Left hindlimb (tissue), 1 donor: ENCODE measurements at places on chromosomes 2 and 18.

DNA sequence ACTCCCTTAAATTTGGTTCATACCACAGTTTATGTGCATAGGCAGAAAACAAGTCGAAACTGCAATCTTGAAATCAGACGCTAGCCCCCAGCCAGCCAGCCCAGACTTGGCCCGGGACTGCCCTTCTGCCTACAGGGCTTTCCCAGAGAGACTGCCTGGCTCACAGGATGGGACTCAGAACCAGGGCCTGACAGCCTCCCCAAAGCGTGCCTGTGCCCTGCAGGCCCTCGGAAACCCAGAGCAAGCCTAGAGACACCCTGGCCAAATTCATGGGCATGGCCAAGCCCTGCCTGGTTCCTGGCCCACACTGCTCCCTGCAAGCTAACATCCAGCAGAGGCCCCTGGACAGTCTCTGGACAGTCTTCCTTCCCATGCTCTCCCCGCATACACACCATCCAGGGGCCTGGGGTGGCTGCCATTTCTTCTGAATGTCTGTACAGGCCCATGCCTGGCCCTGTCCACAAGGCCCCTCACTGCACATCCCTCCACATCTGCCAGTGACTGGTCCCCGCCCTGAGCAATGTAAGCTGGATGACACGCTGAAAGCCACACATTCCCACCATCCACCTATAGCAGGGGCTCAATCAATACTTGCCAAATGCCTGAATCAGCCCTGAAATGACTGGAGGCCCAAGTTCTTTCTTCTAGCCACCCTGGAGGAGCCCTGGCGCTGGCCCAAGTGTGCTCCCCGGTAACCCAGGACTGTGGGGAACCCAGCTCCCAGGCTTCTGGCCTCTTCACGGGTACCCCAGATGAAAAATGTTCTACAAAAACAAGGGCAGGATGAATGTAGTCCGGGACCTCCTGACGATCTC, 73.1 kb downstream of the HDAC4 start:
- no peak for DNase-seq

DNA sequence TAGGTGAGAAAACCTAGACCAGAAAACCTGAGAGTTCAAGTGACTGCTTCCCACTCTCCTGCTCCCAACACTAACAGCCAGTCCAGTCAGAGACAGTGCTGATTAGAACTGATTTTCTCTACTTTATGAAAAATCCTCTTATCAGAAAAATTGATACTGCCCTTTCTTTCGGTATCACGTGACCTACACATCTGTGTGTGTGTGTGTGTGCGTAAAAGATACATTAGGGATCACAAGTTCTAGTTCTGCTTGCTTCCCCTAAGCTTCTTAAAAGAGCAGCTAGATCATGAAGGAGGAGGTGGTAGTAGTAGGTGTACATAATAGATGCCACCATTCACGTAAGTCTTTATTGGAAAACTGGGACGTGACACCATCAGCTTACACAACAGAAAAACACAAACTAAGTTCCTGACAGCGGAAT, 1.5 kb downstream of the ARL5A start:
- no peak for DNase-seq

- DNase-seq: no peak
Observed at GRCh38 chr2:23100406-23100805, 284.6 kb upstream of the KLHL29 start.

DNA sequence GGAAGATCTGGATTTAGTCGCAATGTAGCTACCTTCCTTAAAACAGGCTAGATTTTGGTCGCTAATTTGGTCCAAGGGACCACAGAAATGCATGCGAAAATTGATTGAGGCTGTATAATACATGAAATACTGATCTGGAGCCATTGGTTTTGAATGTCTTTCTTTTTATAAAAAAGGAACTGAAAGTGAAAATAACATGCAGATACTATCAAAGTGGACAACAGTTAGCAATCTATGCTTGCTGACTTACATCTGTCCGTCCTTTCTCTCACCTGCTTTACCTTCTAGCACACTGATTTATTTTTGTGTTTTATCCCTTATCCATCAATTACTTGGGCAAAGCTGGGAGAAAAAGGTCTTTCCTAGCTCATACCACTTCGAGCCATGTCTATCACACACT, 1459.8 kb upstream of the ACVR2A start:
- DNase-seq: no peak

DNA sequence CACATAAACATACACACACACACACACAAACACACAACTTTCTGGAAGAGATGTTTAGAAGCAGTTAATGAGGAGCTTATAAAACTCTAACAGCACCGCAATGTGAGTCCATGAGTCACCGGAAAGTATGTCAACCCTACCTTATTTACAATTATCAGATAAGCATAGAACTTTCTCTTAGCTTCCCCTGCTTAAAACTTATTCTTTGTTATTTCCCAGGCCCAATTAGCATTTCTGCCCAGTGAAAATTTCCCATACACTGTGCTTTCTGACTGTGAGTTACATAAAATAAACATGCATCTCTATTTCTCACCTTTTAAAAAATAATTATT, 737.6 kb downstream of the LRP1B start:
- no peak for DNase-seq

DNA sequence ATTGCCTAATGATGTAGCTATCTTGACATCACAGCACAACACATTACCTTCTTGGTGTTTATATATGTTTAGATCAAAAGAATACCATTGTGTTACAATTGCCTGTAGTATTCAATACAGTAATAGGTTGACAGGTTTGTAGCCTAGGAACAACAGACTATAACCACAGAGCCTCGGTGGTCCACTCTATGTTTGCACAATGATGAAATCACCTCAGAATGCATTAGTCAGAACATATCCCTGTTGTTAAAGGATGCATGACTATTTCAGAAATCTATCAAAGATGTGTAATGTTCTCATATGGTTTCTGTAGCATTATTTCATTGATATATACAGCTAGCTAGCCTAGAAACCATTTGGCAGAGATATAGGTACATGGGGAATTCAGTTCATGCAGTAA, 8.9 kb downstream of the METTL5 start:
- no peak for DNase-seq

DNA sequence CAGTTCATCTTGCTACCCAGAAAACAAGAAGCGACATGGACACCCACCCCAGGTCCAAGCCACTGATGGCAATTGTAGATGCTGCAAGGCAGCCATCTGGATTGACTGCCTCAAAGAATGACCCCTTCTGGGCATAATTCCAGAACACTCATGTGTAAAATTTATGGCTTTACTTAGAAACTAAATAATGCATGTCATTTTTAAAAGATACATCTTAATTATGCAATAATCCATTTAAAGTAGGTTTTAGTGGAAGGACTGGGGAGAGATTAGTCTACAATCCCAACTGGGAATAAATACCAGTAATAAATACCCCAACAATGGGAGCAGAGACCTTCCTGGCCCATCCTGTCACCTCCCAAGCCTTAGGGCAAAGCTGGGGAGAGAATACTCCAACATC, 247.7 kb downstream of the SS18 start:
- no peak for DNase-seq

DNA sequence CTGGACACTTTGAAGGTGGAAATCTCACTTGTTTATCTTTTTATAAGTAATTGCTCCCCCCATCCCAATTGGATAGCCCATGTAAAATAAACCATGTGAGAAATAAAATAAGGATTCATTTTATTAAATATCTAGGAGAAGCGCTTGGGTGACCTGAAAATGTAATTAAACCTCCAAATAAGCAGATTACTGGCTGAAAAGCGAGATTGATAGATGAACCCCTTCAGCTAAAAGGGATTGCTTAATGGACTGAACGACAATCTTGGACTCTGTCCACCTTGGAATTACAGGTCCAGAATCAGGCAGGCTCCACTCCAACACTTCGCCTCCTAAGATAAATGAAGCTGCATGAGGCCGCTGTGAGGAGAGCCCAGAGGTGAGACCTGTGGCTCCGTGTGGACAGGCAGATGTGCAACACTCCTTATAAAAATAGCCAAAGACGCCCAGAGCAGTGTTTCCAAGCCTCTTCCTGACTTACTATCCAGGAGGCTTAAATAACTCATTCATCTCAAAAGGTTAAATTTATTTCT, 441.5 kb downstream of the MTX2 start:
- no peak for DNase-seq

DNA sequence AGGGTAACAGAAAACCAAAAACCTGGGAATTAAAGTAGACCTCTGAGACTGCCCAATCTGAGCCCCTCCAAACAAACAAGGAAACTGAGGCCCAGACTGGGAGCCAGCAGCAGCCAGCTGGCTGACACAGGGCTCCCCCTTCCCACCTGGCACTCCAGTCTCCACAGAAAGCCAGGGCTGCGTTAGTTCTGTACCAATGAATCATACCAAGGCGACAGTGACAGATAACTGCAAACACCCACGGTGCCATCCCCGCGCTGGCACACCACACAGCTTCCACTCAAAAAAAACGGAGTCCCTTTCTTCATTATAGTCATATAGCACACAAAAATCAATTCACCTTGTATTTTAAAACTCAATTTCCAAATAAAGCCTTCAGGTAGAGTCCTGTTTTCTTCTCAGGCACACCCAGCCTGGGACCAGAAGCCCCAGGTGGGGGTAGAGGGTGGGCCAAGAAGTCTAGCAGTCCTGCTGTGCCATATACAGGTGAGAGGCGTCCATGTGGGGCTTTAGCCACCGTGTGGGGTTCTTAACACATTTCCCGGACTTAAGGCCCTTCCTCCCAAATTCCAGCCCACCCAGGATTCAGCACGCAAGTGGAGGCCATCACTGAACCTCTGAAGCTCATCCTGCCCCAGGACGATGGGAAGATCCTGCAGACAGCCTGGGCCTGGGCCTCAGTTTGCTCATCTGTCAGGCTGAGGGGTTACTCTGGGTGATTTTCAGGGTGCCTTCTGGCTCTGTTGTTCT, 1.2 kb downstream of the PER2 start:
- DNase-seq: no peak

- DNase-seq: no peak
Observed at GRCh38 chr2:111148925-111149324, 28.2 kb downstream of the BCL2L11 start.

- no peak for DNase-seq
Observed at GRCh38 chr18:73124175-73124574, 256.4 kb upstream of the NETO1 start.

GRCh38 chr2:229852565-229852964, 69.2 kb downstream of the TRIP12 start:
- no peak for DNase-seq

GRCh38 chr2:71880846-71881610, 266.6 kb downstream of the CYP26B1 start:
- no peak for DNase-seq

DNA sequence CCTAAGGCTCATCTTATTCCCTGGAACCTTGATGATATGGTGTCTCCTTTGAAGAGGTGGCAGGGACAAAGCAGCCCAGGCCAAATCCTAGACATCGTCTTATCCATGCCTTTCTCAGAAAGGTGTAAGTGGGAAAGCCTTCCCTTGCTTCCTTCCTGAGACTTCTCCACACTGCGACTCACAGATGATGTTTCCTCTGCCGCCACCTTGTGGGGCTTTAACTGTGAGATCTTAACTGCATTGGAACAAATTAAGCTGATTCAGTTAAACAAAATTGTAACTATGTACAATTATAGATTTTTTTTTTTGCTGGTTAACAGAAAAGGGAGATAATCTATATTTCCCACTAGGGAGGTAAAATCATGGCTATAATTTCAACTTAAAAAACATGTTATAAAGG, 10.0 kb upstream of the GCA start:
- no peak for DNase-seq

DNA sequence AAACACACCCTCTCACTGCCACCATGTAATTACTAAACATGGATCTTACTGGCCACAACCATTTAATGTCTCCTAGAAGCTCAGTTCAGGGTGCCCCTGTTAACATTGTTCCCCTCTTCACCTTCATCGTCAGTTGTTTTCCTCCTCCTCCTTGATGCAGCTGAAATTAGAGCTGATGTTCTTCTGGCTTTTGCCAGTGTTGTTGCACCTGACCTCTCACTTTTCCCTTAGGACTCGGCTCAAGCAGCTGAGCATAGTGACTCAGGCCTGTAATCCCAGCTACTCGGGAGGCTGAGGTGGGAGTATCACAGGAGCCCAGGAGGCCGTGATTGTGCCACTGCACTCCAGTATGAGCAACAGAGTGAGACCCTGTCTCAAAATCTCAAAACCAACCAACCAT, 70.8 kb downstream of the ACSL3 start:
- no peak for DNase-seq

GRCh38 chr18:79883461-79884293, 67.8 kb downstream of the SLC66A2 start:
- DNase-seq: peak; percentile 8

- no peak for DNase-seq
Observed at GRCh38 chr2:186443851-186444250, 42.2 kb upstream of the ZC3H15 start.

DNA sequence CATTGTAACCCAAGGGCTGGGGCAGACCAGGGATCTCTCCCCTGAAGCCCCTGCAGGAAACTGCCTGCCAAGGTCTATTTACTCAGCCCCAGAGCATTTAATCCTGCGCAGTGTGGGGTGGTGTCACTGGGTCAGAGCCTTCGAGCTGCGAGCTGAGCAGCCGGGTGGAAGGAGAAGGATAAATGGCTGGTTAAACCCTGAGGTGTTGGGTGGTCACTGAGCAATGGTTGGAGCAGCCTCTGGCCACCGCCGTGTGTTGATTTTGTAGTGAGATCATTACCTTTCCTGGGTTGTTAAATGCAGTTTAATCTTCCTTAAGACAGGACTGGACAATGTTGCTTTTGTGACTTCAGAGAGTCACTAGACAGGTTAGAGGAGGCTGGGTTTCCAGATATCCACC, 98.1 kb downstream of the SETBP1 start:
- no peak for DNase-seq

- DNase-seq: no peak
Observed at GRCh38 chr2:100767224-100767653, 52.7 kb upstream of the NPAS2 start.

GRCh38 chr2:126645211-126645618, 10.7 kb upstream of the GYPC start:
- no peak for DNase-seq

GRCh38 chr2:16382451-16382850, 283.2 kb downstream of the CYRIA start:
- DNase-seq: no peak

DNA sequence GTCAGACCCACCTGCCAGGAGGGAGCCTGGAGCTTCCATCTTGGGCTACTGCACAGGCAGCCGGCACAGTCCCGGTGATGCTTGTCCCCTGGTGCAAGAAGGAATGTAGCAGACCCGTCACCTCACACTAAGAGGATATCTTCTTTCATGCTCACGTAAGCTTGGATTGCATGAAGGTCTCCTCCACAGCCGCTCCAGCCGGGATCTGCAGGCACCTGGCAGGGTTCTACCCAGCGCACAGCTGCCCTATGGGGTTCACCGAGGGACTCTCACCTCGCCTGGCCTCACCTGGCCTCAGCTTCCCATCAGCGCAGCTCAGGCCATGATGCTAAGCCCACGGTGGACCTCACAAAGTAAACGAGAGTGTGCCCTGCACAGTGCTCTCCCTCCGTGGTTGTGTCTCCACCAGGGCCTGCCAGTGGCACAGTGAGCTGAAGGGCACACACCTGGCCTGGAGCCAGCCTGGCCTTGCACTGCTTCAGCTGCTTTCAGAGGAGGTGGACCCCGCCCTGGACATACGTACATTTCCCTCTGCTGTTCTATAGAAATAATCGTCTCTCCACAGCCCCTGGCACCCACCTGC, 239.1 kb downstream of the SEPTIN10 start:
- no peak for DNase-seq
